ENCODE measurements at places on chromosomes 7 and 10.

DNA sequence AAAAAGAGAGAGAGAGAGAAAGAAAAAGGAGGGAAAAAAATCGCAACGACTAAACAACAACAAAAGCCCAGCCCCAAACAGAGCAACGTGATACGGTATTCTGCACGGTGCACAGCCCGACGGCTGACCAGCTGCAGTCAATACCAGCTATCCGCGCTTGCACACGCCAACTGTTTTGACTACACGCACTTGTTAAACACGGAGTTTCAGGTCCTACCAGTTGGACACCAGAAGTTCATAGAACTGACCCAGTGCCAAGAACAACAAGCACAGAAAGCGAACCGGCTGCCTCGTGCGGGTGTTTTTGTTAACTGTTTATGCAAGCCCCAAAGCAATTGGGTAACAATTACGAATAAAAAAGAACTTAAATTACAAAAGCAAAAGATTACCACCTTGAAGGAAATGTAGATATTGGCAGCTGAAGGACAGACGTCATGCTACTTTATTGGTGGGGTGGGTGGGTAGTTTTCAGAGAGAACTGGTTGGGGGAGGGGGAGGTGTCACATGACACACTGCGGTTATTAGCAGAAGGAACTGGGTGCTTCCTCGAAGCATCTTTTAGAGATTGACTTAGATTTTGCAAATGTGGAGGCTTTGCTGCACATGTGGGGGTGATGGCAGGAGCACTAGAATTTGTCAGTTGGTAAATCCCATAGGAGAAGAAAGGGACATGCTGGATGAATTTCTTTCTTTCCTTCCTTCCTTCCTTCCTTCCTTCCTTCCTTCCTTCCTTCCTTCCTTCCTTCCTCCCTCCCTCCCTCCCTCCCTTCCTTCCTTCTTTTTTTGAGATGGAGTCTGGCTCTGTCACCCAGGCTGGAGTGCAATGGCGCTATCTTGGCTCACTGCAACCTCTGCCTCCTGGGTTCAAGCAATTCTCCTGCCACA is 110.6 kb upstream of the EFCAB10 start:
- no peak for DNase-seq

DNA sequence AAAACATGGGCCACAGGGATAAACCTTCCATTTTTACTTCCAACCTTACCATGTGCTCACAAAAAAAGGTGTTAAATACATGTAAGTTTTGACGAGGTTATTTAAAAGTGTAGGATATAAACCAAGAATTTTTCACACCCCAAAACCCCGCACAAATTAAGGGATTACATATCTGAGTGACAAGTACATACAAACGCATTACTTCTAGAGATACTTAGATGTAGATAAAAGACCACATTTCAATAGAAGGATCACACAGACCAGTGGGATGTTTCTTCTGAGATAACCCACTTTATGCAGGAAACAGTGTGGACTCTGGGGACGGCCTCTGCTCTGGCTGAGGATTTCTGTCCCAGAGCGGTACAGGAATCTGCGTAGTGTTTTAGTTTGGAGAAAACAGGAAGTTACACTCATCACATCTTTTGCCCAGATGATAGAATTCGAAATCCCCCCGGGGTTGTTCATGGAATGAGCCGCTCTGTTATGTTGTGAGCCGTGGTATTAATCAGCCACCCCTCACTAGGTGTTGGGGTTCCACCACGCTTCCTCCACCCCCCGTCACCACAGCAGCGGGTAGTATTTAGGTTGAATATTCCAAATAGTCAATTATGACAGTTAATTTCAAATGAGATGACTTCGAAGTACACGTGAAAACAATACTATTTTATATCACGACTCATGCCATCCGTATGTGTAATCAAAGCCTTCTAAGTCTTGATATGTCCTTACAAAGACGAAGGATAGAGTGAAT is 1.3 kb upstream of the CUL1 start:
- DNase-seq, result peak; percentile 59

DNA sequence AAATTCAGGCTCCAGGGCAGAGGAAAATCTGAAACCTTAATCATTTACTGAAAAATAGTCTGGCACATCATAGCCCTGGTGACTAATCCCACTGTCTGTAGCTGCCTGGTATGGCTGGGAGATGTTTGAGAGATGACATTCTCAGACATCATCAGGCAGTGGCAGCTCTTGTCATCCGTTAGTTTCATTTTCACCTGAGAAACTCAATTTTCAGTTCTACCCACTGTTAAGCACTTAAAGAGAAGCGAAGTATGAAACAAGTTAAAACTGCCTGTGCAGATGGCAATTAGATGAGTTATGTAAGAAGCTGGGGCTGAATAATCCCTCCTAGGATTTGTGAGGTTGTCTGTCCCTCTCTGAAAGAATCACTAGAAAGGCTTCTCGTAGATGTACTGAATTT is 150.2 kb downstream of the NSUN6 start:
- DNase-seq, result no peak

- DNase-seq, result no peak
These were observed 69.4 kb downstream of the VOPP1 start for GRCh38 chr7:55502858-55503440.

DNA sequence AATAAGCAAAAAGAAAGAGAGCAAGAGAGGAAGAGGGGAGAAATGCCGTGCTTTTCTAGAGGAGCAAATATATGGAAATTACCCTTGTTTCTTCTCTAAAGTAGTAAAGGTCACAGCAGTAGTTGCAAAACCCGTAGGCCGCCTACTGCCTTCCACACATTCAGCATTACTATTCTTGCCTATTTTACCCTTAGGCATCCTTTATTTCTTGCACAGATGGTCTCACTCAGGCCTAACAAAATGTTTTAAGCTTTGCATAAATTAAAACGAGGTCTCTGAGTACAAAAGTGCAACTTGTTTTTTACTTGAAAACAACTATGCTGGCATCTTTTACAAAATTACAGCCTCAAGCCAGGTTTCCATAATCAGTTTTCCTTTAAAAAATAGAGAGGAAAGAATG is 644.6 kb downstream of the AUTS2 start:
- no peak for DNase-seq

DNA sequence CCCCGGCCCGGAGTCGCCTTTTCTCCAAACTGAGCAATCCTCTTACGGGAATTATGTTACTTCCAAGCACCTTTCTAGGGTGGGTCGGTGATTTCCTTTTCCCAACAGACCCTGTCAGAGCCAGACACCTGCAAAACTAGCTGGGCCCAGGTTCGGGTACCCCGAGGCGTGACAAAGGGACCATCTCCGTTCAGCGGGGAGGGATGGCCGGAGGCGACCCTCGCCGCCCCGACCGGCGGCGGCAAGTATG is 445 bp downstream of the PPA1 start:
- DNase-seq, result no peak

DNA sequence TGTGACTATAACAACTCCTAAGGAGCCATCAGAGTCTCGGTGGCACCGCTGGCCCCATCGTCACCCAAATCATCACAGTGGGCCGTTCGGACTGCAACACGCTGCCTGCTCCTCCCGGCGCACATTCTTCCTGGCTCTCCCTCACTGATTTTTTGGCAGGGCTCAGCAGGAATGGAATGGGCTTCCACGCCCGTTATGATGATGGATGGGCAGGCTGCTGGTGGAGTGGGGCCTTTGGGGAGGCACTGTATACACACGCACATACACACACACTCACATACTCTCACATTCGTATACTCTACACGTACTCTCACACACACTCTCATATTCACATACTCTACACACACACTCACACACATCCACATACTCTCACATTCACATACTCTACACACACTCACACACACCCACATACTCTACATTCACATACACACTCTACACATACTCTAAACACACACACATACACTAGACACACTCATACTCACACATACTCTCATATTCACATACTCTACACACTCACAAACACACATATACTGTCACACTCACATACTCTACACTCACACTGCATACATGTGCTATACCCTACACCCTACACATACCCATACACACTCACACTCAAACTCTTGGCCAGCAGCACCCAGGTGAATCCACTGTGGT is 99.8 kb downstream of the KCNMA1 start:
- no peak for DNase-seq

DNA sequence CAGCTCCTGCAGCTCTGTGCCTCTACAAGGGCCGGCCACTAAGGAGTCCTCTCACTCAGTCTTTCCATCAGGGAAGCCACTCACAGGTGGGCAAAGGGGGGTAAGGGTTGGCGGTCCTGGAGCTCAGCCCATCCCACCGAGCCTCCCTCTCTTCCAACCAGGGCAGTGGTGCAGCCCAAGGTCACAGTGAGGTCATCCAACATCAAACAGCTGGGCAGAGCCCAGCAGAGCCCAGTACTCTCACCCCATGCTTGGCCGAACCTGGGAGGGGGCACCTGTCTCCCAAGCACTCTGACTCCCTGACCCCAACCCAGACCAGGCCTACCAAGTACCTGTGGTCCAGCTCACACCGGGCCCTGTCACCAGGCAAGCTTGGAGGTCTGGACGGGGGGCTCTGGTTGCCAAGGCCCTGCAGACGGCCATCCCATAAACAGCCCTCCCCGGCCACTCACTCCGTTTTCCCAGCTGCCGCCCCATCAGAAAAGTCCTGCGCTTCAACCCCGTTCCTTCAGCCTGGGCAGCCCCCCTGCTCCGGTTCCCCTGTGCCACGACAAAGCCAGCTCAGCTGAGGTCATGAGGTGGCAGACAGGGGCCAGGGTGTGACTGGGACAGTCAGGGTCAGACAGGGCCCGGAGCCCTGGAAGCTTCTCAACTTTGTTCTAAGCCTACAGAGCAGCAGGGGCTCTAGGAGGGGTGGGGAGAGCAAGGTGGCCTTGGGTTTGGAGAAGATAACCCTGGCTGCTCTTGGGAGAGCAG is 27.5 kb downstream of the PDGFA start:
- DNase-seq, result no peak

- DNase-seq, result no peak
These were observed 46.4 kb upstream of the KMT2E start for GRCh38 chr7:104967595-104967994.

GRCh38 chr10:3906511-3907111 is 121.6 kb upstream of the KLF6 start:
- no peak for DNase-seq

Data from stimulated activated CD8-positive, alpha-beta memory T cell treated with anti-CD3 and anti-CD28 coated beads, Interleukin-15, amount 100 ng/mL, for 48 hours (primary cell).